ENCODE measurements at places on chromosomes 6 and 20.

GRCh38 chr6:96276856-96277255 is 244.8 kb upstream of the UFL1 start:
- DNase-seq = no peak

GRCh38 chr6:80676386-80676785 is 569.9 kb downstream of the BCKDHB start:
- DNase-seq = no peak

GRCh38 chr6:18753076-18753475 is 365.9 kb downstream of the RNF144B start:
- no peak for DNase-seq

DNA sequence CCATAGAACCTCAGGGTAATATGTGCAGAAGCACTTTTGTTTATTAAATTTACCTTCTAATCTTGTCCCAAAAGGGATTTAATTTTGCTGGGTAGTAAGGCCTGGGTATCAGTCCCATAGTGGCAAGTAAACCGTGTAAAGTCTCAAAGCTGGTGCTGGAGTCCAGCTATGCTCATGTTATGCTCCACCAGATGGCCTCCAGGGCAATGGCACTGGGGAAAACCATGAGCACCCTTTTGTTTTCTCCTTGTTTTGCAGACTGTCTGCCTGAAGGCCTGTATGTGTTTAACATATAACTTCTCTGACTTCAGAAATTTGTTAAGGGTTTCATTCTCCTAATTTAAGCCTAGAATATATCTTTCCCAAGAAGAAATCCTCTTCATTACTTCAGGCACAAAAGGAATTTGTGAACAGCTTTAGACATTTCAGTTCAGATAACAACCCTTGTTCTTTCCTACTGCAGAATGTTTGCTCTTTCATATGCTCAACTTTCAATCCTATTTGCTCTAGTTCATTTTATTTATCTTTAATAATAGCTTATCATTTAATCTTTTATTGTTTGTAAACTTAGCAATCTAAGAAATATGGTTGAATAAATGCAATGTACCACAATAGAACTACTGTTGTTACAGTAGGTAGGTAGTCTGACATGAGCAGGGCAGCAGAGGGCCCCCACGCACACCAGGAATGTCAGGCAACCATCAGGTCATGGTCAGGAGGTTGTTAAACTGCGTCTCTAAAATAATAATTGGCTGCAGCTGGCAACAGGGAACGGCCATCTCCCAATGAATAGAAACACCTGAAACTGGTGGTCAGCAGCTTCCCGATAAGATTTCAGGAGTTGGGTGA is 162.8 kb downstream of the TENT5A start:
- DNase-seq = no peak

DNA sequence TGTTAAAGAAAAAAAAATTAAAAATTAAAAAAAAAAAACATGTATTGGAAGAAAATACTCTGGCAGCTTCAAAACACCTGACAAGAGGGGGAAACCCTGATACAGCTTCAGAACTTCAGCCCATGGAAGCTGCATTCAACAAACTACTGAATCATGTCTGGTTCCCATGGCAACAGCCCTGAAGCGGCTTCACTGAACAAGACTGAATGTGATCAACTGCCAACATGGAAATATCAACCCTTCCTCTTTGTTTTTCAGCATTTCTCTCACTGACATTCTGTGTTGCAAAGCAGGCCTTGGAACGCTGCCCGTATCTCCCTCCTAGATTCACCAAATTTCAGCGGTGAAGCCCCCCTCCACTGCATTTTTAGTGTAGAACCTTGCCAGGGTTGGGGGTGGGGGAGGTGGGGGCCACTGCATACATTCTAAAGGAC is 91.3 kb upstream of the SHLD1 start:
- DNase-seq = no peak

DNA sequence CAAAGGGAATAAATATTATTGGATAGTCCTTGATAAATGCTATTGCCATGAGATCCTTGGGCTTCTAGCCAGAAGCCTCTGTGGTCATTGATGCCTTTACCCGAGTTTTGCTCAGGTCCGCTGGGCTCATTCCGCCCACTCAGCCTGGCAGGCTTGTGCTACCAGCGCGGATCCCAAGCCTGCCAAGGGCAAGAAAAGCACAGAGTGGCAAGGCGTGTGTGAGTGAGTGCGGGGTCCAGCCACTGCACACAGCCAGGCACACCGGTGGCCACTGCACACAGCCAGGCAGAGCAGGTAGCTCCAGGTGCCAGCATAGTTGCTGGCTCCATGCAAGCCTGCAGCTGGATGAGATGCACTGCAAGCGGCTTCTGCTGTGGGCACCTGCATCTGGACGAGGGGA is 38.7 kb downstream of the STK38 start:
- no peak for DNase-seq

GRCh38 chr20:59382907-59383306 is 82.5 kb downstream of the EDN3 start:
- no peak for DNase-seq

DNA sequence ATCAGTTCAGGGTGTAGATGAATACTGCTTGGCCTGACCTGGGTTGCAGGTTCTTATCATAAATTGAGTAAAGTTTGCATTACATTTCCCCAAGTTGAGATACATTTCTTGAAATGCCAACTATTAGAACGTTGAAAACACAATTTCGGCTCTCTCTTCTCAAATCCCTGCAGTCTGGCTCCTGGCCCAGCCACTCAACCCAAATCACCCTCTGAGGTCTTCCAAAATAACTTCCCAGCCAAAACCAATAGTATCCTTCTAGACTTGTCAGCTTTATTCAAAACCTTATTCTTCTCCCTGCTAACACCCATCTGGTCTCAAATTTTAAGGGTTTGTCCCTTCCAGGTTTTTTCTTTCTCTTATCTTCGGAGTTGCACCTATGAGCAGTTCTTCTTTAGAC is 263.6 kb downstream of the EYA4 start:
- DNase-seq = no peak

GRCh38 chr20:32642257-32643046 is 31.3 kb downstream of the C20orf203 start:
- DNase-seq = no peak

DNA sequence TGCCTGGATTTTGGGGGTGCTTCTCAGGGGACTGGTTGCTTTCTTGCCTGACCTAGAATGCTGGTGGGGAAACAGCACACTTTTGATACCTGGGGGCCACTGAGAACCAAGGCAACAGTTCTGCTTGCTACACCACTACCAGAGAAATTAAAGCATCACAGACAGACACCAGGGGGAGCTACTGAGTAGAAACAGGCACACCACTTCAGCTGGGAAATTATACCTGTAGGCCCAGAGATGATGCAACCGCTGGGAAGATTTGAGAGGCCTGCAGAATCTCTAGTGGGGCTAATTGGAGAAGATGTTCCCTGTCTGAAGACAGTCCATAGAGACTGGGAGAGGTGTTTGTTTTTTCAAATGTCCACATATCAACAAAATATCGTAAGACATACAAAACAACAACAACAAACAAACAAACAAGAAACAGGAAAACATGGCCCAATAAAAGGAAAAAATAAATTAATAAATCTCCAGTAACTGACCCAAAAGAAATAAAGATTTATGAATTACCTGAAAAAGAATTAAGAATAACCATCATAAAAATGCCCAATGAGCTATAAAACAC is 129.4 kb upstream of the RIN2 start:
- peak; percentile 42 for DNase-seq

DNA sequence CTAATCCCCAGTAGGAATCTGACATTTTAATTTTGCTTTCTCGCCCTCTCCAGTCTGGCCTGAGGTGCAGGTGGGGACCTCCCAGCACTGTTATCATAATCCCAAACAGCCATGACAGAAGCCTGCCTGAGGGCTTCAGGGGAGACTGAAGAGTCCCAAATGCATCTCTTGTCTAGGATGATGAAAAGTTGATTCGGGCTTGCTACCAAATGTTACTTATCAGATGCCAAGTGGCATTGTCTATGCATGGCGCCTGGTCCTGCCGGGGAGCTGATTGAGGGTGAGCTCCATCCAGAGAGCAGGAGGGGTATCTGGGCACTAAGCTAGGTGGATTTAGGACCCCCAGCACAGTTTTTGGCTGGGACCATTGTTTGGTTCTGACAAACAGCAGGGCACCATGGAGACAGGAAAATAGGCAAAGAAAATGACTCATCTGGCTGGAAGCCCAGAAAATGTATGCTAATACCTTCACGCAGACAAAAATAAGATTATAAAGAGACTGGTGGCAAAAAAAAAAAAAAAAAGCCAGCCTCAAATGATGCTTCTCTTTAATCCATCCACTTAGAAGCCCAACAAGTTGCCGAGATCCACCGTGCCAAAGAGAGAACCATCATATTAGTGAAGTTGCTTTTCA is 513.7 kb upstream of the SULF2 start:
- peak; percentile 84 for DNase-seq

- DNase-seq = no peak
Measured at GRCh38 chr6:17305219-17306001, 24.2 kb downstream of the RBM24 start.

DNA sequence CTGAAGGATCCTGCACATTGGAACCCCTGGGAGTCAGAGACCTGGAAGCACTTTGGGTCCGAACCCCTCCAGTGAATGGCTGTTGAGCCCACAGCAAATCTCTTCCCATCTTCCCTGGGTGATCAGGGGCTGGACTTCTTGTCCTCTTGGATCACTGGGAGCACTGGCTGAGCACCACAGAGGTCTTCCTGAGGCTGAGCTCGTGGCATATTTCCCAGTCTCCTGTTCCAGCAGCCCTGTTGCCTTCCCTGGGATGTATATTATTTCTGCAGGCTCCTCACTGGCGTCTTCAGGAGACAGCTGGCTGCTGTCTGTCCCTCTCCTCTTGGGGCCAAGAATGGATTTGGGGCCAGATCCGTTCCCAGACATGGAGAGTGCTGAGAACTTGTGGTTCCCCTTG is 43.4 kb downstream of the PTK7 start:
- no peak for DNase-seq

- no peak for DNase-seq
Measured at GRCh38 chr6:42778122-42778521, 3.7 kb upstream of the BICRAL start.

GRCh38 chr6:159127701-159128100 is 41.5 kb upstream of the FNDC1 start:
- DNase-seq = no peak

GRCh38 chr6:150293423-150294173 is 75.2 kb upstream of the IYD start:
- no peak for DNase-seq

- no peak for DNase-seq
Measured at GRCh38 chr6:47722194-47722593, 23.8 kb downstream of the ADGRF4 start.

- DNase-seq = no peak
Measured at GRCh38 chr6:78484198-78485064, 382.9 kb upstream of the IRAK1BP1 start.

DNA sequence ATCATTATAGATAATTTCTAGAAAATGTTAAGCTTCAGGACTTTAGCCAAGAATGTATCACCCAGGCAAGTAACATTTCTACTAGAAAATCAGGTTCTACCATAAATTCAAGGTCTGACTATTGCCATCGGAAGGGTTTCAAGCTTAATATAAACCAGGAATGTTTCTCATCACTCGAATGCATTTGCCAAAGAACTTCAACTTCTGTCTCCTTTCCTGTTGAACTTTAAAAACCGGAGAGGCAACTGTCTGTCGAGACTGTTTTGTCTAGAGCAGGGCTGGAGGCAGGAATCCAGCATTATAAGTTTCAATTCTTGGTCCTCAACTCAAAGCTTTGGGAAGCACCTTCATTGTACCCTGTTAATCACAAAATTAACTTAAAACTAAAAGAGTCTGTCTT is 264.7 kb downstream of the ZNF217 start:
- DNase-seq = no peak

DNA sequence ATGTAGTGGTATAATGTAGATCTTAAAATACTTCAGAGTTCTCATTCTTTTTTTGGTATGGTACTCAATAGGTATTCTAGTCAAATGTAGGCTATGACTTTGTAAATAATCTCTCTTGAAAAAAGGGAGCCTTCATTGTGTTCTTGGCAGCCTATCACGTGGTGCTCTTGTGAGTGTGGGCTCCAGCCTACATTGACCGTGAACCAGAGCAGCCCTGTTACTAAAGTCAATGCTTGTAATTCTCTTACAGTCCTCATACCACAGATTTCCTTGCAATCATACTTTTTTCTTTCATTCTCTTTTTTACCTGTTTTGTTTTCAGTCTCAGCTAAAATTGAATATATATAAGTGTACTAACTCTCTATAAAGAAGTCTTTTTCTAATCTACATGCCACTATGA is 31.1 kb downstream of the ARID1B start:
- DNase-seq = no peak

DNA sequence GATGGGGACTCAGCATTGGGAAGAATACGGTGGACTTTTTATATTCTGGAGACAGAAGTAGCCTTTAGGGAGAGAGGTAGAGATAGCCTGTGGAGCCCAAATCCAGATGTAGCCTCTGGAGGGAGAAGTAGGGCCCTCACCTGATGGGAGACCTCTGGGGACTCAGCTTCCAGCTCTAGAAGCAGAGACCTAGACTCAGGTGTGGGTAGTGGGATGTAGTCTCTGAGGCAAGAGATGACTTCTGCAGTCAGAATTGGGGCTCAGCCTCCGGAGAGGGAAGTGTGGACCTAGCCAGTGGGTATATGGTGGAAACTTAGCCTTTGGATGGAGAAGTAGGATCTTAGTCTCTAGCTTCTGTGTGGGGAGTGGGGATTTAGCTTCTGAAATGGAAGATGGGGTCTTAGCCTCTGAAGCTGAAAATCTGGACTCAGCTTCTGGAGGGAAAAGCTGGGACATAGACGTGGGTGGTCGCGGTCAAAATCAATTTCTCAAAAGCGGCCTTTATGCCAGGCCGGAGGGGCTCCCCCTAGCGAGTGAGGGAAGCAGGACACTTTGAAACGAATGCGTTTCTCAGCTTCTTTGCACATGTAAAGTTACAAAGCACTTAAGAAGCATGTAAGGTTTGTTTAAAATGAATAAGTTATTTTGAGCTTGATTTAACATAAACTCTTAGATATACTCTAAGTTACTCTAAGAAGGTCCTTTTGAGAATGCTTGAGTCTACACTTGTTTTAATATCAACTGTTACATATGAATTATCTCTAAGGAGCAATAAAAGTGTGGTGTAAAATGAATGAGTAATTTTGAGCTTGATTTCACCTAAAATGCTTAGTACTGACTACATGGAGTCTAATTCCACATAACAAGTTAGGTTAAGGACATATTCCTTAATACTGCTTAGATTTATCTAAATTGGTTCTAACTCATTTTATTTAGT is 12.9 kb upstream of the ZNF343 start:
- no peak for DNase-seq

DNA sequence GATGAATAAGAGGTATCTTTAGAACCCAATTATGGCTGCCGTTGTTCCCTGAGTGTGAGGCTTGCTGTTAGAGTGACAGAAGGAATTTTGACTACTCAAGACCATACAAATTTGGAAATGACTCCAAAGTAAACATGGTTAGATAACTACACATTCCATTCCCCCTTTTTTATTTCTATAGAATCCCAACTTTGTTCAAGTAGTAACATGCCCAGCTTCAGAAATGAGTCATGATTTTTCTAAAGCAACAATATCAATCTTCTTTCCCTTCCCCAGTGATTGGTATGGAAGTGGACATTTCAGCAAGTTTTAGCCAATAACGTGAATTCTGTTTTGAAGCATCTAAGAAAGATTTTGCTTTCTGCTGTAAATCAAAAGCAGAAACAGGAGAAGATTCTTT is 37.8 kb downstream of the HCRTR2 start:
- no peak for DNase-seq

- no peak for DNase-seq
Measured at GRCh38 chr6:128161839-128162238, 261.0 kb upstream of the THEMIS start.
